ENCODE measurements at places on chromosomes 16 and 17. TPM values are rescaled to one million over a fixed set of nuclear protein-coding genes. Genes with fewer than 3 reads are reported as not detected.

NACA2 gene
- total RNA-seq = not detected

CD300LB gene
- total RNA-seq = 1.3 TPM

NEK8 gene
- 4.5 TPM for total RNA-seq

LRRC37A gene
- total RNA-seq = 5.1 TPM

MYH8 gene
- total RNA-seq = not detected

TEKT5 gene
- total RNA-seq = 0.29 TPM

CCL17 gene
- total RNA-seq = not detected

DNAI2 gene
- total RNA-seq = not detected
